Progenitor cell of endocrine pancreas (in vitro differentiated cells): ENCODE measurements at places on chromosomes 7 and 10.

DNA sequence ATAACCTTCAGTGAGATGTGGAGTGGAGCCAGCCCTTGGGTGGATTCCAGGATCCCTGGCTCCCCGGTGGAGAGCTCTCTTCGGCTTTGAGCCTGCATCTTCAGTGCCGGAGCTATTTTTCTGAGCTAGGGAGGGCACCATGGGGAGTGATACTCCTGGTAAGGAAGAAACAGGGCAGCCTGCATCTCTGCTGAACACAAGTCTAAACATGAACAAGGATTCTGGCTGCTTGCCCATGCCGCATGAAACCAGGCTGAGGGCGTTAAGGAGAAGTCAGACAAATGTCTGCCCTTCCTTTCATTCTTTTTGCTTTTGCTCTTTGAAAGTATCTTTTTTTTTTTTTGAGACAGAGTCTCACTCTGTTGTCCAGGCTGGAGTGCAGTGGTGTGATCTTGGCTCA lies 60.4 kb downstream of the EVX1 start:
- no peak for DNase-seq

GRCh38 chr7:131400681-131401176 lies 73.1 kb downstream of the MKLN1 start:
- no peak for DNase-seq

- no peak for DNase-seq
Measured at GRCh38 chr10:3036155-3037021, 31.0 kb upstream of the PFKP start.

DNA sequence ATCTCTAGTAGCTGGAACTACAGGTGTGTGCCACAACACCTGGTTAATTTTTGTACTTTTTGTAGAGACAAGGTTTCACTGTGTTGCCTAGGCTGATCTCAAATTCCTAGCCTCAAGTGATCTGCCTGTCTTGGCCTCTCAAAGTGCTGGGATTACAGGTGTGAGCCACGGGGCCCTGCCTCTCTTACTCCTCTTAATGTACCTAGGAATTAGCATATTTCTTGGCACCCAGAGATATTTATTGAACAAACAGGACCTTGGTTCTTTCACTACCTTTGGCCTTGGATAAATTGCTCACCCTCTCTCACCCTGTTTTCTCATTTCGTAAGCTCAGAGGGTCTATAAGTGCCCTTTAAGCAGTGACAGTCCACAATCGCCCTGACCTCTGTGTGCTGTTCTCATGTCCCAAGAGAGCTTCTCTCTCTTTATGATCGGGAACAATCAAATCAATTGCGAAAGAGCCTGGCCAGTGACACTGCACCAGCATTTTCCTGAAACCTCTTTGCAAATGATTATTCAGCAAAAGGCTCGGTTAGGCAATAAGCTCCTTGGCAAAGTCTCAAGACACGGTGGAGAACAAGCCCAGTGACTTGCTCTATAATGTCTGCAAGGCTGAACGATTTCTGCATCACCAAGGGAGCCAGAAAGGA lies 117.7 kb downstream of the APBB1IP start:
- DNase-seq = no peak

GRCh38 chr7:157978766-157979165 lies 608.9 kb downstream of the PTPRN2 start:
- no peak for DNase-seq

DNA sequence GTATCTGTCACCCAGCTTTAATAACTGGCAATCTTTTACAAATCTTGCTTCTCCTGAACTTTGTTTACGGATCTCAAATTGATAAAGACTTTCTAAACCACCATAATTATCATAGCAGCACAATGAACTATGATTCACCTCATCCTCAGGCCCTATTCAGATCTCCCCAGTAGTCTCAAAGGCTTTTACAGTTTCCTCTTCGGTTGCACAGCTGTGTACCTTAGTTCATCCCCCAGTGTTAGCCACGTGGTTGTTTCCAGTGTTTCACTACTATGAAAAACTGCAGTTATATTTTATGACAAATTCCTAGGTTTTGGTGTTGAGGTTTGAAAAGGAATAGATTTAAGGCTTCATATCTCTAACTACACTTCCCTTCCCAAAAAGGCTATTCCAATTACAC lies 24.9 kb downstream of the PAXIP1 start:
- no peak for DNase-seq

DNA sequence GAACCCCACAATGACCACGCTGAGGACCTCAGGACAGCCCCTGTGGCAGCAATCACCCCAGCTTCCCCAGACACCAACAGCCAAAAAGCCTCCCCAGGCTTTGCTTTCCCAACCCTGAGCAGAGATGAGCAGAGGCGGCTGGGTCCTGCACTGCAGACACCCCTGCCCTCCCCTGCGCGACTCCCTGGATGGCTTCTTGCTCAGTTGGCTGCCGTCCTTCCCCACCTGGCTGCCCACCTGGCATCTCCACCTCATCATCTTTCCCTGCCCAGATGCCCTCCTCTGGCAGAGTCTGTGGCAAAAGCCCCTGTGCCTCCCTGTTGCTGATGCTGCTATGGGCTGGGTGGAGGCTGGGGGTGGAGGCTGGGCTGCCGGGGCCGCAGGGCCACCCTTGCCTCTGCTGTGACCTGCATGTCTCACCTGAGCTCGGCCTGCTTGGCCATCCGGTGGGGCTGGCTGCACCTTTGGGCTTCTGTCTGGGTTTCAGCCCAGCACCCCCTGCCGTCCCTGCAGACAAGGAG lies 567.7 kb downstream of the TCERG1L start:
- no peak for DNase-seq

DNA sequence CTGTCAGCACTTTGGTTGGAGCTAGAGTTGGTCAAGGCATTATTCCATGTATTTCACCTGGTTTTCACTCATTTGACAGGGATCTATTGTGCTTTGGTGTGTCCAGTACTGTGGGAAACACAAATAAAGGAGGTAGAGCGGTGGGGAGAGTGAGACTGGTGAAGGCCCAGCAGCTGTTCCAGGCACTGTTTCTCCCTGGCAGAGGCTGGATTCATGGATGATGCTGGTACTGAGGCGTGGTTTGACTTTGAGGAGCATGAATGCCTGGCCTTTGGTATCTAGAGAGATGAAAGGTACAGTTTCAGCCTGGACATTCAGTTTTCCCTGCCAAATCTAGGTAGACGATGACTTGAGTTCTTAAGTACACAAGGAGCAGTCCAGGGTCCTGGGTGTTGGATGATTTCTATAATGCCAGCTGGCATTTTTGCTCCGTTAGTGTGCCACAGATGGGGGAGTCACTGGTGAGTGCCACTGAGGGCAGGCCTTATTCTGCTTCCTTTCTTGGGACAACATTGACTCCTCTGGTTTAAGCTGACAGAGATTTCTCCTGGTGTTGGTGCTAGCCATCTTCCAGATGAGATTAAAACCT lies 162.2 kb upstream of the BMPER start:
- no peak for DNase-seq

- no peak for DNase-seq
Measured at GRCh38 chr7:144937199-144937598, 101.3 kb upstream of the TPK1 start.

GRCh38 chr10:1610986-1611770 lies 126.1 kb downstream of the ADARB2 start:
- no peak for DNase-seq

DNA sequence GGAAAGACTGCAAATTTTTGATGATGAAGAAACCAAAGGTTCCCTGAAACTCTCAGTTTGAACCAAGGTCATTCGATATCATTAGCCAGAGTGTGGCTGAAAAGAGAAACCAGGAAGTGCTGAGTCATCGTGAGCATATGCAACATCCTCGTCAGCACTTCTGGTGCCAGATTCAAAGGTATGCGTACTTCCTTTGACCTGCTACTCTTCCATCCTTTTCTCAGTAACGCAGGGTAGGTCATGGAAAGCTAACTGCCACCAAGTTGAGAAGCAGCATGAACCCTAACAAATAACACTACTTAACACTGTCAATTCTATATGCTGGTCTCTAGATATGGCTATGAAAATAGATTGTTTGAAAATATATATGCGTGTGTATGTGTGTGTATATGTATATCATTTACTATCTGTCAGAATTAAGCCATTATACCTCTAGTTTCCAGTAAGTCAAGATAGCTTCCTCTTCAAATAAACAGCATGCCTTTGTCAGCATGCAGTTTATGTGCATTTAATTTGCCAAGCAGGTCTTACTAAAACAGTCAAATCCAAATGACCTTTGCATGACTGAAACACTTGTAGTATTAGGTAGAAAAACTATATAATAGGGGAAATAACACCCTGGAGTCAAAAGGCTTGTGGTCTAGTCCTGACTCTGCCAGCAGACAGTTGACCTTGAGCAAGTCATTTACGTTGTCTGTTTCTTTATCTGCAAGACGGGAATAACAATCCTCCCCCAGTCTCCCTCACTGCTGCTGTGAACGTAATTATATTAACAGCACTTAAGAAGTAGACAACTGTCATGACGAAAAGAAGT lies 26.4 kb downstream of the CDK6 start:
- DNase-seq = no peak

GRCh38 chr7:732094-732541 lies 5.0 kb upstream of the PRKAR1B start:
- no peak for DNase-seq

GRCh38 chr10:84824525-84824924 lies 496.1 kb downstream of the CCSER2 start:
- DNase-seq = no peak

- no peak for DNase-seq
Measured at GRCh38 chr7:6158424-6159096, 113.9 kb downstream of the CYTH3 start.

- no peak for DNase-seq
Measured at GRCh38 chr10:14369906-14370305, 39.2 kb upstream of the FRMD4A start.

GRCh38 chr10:53161231-53161630 lies 388.6 kb upstream of the MBL2 start:
- no peak for DNase-seq

- no peak for DNase-seq
Measured at GRCh38 chr7:102186306-102186705, 100.4 kb upstream of the SH2B2 start.

DNA sequence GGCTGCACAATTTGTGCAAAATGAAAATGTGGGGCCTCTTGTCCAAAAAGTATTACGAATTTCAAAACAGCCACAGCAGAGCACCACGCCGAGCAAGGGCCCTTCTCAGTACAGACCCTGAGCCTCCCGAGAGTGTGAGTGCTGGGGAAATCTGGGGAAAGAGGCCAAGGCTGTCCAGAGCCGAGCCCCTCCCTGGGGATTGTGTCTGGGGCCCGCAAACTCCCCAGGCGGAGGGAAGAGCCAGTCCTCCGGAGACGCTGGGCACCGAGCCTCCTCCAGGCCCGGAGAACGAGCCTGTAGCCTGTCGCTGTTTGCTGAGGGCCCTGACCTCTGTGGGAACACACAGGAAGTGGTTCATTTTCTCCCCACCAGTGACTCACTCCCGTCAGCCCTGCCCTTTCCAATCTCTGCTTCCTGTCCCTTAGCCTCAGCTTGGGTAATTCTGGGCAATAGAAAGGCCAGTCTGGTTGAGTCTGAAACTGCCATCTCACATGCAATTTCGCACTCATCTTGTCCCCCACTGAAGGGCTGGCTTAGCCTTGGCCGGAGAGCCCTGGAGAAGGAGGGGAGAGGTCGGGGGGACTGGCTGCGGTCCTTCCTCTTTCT lies 19.5 kb upstream of the GNA12 start:
- no peak for DNase-seq

DNA sequence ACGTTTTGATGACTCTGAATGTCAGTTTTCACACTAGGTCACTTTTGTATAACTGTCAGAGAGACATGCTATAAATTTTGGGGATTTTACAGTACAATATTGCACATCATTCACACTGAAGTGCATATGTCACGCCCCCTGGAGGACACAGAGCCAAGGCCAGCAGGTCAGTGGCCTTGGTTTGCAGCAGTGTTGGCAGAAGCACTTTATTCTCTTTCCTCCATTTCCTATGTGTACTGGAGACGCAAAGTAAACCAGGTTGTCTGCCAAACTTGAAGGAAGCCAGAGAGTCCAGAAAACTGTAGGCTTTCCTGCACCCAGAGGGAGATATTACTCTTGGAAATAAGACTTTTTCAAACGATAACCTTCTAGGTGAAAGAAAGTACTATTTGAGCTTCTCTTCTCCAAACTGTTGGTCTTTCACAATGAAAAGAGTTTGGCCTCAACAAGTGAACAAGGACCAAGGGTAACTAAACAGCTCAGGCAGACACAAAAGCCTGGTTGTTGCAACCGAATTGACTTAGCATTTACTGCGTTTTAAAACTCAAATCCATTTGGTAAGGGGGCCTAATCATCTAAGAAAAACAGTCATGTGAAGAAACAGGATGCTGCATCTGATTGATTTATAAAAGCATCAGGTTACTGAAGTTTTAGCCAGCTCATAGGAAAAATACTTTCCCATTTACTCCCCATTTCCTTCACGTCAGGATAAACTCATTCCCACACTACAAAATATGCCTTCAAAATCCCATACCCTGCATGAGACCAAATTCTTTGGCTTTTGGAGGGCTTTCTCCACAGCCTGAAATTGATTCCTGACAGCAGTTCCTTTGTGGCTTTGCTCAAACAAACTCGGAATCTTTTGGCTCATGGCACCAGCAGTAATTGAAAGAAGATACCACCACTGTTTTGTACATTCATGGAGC lies 83.0 kb upstream of the SEC61G start:
- no peak for DNase-seq

DNA sequence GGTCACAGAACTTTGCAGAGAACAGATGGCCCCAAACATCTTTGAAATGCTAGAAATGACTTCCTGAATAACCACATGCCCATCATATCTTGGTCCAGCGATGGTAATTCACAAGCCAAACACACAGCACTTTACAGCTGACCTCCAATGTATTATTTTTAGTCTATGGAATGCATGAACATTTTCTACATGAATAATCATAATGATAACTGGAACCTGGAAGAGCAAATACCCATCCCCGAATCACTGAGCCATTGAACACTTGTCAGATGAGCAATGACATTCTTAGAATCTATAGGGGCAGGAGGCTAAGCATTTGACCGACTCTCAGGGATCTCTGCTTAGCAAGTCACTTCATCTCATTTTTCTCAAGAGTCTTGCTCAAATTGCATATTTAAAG lies 167.3 kb downstream of the CREB5 start:
- no peak for DNase-seq
